Stimulated activated CD4-positive, alpha-beta T cell treated with anti-CD3 and anti-CD28 coated beads, Interleukin-2, amount 100 ng/mL, for 48 hours (primary cell): ENCODE measurements at places on chromosomes 12 and 14.

GRCh38 chr12:12890543-12891079 lies 751 bp upstream of the GPRC5A start:
- no peak for DNase-seq

DNA sequence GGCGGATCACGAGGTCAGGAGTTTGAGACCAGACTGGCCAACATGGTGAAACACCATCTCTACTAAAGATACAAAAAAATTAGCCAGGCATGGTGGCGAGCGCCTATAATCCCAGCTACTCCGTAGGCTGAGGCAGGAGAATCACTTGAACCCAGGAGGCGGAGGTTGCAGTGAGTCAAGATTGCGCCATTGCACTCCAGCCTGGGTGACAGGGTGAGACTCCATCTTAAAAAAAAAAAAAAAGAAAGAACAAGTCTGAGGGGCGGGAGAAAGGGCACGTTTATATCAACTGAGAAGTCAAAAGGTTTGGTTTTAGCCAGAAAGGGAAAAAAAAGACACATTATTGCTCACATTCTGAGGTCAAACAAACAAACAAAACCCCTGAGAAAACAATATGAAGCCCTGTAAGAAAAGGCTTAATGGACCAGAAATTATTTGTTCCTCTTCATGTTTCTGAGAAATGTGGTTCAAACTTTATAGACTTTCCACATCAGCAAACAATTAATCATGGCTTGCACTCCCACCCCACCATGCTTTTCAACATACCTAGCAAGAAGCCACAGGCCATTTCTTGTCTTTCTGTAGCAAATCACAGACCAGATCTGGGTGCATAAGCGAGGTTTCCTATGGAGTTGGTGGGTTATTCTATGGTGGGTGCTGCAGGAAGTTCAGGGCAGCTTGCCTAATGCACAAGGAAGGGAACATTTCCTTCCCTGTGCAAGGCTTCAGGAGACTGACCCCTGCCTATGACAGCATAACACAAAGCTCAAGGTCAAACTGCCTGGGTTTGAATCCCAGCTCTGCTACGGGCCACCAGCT lies 80.1 kb downstream of the SSPN start:
- DNase-seq, result no peak

DNA sequence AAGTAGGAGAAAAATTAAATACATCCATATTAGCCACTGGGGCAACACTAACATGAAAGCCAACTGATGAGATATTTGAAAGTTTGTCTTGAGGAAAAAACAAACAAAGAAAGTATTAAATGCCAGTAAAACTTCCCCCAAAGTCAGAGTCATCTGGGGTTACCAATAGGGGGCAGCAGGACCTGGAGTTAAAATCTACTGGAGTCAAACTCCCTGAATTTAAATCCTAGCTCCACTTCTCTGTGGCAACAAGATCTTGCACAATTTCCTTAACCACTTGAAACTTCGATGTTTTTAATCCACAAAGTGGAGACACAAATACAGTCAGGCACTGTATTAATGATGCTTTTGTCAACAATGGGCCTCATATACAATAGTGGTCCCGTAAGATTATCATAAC lies 14.4 kb downstream of the PLEKHG7 start:
- DNase-seq, result no peak

DNA sequence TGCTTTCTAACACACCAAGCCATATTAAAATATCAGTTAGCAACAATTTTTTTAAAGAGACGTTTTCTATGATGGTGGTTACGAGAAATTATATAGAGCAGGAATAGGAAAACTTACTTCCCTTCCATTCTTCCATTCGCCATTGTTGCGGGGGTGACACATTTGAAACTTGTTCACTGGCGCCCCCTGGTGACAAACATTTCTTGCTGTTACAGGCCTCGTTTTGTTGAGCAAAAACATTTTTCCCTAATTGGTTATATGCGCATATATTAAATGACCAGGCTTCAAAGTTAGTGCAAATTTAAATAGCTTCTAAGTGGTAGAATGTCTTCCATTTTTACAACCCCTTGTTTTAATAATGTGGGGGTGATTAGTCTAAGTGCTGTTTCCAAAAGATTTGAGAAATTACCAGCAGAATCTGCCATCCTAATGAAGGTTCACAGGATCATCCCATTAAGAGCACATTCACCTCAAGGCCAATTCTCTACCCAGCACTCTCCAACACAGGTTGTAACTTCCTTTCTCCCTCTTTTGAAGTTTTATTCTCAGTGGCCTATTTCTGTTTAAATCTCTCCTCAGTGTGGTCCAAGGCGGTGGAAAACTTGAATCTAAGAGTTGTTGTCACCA lies 1124.7 kb downstream of the FLRT2 start:
- peak; percentile 37 for DNase-seq

GRCh38 chr14:82055515-82056115 lies 522.0 kb upstream of the SEL1L start:
- no peak for DNase-seq

GRCh38 chr14:105701456-105702274 lies 175.3 kb downstream of the TMEM121 start:
- DNase-seq, result no peak
